ENCODE measurements at places on chromosomes 6 and 20.

DNA sequence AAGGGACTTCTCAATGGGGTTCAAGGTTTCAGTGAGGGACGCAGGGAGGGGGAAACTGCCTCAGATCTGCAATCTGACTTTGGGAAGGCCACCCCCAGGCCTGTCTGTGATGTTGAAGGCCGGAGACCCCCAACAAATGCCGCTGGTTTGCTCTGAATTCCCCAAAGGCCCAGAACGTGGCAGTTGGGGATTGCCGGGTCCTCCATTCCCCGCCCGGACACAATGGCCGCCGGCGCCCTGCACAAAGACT, 326 bp upstream of the BCL2L1 start:
- DNase-seq: no peak

DNA sequence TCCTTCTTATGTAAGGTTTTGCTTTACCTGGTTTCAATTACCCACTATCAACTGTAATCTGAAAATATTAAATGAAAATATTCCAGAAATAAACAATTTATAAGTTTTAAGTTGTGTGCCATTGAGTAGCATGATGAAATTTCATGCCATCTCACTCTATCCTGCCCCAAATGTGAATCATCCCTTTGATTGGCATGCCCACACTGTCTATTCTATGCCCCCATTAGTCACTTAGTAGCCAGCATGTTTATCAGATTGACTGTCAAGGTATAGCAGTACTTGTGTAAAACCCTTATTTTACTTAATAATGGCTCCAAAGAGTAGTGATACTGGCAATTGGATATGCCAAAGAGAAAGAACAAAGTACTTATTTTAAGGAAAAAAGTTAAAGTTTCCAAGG, 403.8 kb downstream of the ADGRB3 start:
- DNase-seq: no peak

DNA sequence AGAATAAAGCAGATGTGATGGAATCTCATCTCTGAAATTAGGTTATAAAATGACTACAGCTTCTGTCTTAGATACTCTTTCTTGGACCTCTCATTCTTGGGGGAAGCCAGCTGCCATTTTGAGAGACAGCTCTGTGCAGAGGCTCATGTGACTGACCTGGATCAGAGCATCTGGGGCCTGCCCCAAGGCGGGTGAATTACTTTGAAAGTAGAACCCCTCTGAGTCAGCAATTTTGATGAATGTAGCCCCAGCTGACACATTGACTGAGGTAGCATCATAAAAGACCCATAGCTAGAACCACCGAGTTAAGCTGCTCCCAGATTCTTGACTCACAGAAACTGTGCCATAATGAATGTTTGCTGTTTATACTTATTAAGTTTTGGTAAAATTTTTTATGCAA, 124.5 kb downstream of the THEMIS start:
- no peak for DNase-seq

DNA sequence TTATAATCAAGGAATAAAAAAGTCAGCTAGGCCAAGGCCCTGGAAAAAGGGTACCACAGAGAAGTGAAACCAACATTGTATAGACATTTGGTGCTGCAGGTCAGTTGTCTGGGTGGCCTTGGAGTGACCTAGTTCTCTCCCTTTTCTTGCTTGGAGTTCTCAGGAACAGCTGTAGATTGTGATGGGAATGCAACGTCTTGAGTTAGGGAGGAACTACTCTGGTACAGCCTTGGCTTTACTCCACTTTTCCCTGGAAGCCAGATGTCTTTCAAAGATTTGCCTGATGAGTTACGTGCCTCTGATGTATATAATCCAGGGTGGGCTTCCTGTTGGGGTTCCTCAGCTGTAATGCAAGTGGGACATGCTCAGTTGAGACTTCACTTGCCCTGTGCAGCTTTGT, 694.7 kb downstream of the HTR1B start:
- DNase-seq: no peak

GRCh38 chr6:52503851-52504781, 72.7 kb downstream of the TRAM2 start:
- DNase-seq: no peak

- no peak for DNase-seq
Measured at GRCh38 chr20:41165001-41165882, 27.9 kb downstream of the PLCG1 start.

GRCh38 chr20:53625311-53626129, 31.9 kb upstream of the ZNF217 start:
- DNase-seq: no peak

DNA sequence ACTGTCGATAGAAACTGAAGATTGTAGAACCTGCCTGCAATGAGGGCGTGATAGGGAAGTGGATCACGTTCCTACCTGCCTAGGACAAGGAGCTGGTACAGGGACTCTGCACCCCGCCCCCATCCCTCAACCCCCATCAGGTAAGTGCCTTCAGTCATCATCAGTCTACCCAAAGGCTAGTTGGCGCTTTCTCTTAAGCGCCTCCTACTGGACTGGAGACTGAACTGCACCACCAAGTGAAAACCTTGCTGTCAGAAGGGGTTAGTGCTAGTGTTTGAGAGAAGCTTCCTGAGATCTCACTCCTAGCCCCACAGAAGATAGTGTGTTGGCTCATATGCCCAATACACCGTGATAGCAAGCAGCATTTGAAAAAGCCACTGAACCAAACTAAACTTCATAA, 706.5 kb upstream of the MAN1A1 start:
- DNase-seq: no peak

DNA sequence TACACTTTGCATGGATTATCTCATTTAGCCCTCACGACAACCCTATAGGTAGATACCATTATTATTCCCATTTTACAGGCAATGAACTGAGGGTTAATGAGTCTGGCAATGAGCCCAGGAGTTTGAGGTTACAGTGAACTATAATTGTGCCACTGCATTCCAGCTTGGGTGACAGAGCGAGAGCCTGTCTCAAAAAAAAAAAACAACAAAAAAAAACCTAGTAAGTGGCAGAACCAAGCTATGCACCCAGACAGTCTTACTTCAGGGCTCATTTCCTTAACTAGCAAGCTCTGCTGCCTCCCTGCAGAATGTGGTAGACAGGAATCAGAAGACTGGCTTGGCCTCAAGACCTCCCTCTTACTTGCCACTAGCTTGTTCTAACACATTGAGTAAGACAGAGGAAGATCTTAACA, 71.9 kb upstream of the RREB1 start:
- DNase-seq: no peak

- no peak for DNase-seq
Measured at GRCh38 chr6:28995093-28995650, 9.9 kb downstream of the ZNF311 start.

DNA sequence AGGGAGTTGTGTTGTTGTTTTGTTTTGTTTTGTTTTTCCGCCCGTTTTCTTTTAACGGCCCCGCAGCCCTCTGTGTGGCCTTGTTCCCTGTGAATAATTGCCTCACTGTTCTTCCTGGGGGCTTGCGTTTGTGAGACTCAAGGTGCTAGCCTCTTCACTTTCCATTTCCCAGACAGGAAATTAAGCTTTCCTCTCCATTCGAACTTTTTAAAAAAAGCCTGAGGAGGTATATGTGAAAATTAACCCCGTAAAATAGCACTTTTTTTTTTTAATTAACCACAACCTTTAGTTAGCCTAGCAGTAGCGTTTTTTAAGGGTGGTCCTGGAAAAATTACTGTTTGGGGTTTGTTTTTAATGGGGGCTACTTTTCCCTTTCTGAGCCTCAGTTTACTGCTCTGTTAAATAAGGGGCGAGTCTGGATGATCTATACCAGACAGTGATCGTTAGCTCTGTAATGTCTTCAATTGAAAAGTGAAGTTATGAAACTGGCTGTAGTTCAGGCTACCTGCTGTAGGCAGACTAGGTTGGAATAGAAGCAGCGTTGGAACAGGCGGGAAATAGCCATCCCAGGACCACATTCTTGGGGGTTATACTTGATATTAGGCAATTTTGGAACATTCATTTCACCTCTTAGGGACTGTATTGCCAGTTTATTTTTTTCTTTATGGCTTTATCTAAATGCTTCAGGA, 1.7 kb downstream of the STX16 start:
- DNase-seq: no peak

GRCh38 chr6:2387445-2387844, 142.0 kb upstream of the GMDS start:
- no peak for DNase-seq

All from C1 segment of cervical spinal cord (tissue), 14 donors.